ENCODE measurements at places on chromosomes 6 and 20.

DNA sequence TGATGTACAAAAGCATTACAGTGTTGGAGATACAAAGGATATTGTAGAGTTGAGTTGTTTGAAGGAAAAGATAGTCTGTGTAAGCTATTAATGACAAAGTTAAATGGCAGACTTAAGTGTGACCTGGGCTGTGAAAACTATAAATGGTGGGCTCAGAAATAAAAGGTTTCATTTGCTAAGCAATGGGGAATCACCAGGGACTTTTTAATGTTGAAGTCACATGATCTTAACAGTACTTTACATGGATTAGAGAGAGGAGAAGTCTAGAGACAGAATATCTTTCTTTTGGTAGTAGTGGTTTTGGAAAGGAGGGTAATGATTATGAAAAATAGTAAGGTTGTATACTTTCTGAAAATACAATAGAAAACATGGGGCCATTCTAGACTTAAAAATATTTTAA lies 67.1 kb downstream of the SCAF8 start:
- DNase-seq: no peak

DNA sequence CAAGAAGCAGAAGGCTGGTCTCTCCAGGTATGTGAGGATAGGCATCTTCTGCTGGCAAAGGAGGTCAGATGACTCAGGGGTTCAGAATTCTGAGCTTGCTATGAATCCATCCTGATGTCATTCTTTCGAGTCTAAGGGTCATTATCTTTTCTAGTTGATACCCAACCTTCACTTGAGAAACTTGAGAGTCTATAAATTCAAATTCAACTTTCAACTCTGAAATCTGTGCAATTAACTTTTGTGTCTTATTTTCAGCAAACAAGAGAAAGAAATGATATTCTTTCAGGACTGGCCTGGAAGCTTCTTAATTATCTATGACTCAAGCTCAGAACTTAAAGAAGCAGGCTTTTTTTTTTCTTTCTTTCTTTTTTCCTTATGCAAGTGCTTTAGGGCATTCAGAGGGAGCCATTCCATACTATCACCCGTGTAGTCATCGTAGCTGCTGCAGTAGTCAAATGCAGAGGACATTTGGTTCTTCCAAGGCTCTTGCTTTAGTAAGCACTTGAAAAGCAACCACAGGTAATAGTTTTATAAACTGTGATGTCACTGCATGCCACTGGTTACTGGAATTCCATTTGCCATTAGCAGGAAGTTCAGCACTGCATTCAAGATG lies 93.0 kb downstream of the ADTRP start:
- no peak for DNase-seq

DNA sequence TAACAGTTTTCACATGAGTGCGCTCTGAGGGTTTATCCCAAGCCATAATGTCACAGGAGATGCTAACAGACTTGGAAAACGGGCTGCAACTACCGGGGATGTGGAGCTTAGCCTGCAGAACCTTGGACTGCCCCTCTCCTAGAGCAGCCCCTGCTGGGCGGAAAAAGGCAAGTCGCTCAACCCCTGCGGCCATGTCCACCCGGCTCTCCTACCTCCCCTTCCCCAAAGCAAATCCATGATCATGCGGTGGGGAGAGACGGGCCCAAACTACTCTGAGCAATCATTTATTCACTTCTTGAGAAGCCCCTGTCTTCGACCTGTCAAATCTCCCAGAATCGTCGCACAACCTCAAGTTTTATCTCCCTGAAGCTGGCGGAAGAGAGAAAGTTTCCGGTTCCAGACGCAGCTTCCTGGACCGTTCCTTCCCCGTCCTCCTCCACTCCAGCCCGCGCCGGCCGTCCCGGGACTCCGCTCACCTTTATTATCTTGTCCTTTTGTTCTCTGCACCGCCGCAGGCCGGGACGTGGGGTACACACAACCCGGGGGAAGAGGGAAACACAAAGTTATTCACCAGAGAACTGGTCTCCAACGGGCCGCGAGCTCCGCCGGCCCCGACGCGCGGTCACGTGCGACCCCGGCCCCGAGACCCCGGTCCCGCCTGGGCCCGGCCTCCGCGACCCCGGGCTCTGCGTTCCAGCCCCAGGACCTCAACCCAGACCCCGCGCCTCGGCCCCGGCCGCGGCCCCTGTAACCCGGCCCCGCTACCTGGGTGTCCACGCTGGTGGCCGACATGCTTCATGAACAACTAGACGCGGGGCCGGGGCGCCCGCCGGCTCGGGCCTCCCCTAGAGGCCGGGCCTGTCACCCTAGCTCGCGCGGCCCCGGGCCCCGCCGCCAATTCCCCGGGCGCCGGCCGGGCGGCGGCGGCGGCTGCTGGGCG lies 560 bp downstream of the YTHDF1 start:
- no peak for DNase-seq

DNA sequence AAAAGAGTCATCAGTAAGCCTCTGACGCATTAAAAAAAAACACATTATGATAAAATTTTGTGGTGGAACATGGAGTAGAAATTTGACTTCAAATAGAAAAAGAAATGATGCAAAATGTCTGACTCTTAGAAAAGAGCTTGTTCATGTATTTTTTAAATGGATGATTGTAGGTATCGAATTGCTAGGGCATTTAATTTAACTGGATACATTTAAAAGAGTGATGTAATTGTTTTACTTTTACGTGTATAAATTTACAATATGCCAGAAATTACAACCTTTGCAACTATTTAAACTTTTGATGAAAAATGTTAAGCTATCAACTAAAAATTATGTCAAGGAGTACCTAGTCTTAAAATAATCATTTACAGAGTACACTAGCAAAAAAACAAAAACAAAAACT lies 4.5 kb upstream of the SDC4 start:
- no peak for DNase-seq

DNA sequence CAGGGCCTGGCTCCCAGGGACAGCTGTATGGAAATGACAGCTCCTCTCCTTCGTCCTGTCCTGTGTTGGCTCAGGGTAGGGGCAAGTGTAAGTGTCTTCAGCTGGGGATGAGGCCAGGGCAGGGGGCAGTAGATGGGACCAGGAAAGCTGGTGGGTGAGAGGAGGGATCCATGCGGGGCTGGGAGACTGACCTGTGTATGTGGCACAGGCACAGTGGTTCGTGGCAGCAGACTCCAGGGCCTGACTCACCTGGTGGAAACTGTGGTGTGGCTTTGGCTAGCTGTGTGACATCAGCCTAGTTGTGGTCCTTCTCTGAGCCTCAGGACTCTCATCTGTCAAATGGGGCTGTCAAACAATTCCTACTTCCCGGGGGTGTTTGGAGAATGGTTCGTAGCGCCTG lies 13.7 kb upstream of the SCRT2 start:
- DNase-seq: no peak

DNA sequence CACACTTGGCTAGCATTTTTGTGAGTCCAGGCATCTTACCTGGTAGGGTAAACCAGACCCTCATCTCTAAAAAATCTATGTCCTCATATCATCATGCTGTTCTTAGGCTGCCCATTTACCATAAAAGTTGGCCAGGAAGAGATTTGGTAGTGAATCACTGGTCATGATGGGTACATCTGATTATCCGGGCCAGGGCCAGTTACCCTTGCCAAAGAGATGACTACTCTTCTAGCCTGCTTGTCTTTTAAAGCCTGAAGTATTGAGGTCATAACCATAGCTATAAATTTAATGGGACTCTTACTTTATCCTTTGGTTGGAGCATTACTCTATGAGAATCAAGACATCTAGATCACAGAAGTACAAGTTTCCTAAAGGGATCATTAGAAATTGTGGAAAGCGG lies 276.8 kb downstream of the TENT5A start:
- no peak for DNase-seq

DNA sequence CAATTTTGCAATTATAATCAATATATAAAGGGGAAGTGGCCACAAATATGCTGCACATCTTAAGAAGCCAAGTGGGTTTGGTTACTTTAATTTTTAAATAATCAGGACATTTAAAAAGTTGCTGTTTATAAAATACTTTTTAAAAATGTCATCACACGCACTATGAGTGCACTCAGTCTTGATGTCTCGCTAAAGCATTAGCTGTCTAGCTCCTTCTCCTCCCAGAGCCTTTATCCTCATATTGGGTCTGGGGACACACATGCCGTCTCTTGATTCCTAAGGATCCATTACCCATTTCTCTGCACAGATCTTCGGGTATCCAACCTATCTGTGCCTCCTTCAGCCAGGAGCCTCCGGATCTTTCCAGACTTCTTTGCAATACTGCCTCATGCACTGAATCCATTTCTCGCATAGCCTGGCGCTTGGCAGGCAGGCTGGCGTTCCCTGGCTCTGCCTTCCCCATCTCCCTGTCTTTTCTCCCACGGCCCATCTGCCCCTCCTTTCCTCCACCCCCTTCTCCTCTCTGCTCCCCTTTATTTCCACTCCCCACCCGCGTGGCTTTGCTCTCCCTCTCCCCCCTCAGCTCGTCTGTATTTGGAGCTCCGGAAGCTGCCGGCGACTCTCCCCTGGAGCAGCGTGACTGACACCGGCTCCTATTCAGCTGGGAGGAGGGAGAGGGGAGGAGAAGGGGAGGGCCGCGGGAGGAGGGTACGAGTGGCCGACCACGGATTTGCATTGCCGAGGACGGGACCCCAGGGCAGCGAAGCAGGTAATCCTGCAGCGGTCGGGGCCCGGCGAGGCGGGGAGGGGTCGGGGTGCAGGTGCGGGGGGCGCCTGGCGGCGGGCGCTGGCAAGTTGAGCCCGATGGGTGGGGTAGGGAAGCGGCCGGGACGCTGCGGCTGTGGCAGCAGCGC lies at the start of gene CAP2:
TSS of gene CAP2 (plus strand) at position 618 of the 914 bp plus-strand sequence. CDS start 27,961 bp downstream, outside the sequence.
- DNase-seq: no peak

DNA sequence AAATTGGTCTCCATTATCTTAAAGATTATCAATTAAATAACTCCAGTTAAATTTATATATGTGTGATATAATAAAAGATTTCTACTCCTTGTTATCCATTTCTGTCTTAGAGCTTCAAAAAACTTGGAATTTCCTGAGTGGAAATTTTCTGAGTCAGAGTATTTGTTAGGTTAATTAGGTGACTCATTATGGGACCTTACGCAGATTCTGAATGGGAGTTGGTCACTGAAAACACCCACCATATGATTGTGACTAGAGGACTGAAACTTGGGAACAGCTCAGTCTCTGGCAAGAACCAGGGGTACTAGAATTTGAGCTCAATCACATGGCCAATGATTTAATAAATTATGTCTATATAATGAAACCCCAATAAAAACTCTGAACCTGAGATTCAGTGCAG lies 125.4 kb upstream of the HMGCLL1 start:
- no peak for DNase-seq

DNA sequence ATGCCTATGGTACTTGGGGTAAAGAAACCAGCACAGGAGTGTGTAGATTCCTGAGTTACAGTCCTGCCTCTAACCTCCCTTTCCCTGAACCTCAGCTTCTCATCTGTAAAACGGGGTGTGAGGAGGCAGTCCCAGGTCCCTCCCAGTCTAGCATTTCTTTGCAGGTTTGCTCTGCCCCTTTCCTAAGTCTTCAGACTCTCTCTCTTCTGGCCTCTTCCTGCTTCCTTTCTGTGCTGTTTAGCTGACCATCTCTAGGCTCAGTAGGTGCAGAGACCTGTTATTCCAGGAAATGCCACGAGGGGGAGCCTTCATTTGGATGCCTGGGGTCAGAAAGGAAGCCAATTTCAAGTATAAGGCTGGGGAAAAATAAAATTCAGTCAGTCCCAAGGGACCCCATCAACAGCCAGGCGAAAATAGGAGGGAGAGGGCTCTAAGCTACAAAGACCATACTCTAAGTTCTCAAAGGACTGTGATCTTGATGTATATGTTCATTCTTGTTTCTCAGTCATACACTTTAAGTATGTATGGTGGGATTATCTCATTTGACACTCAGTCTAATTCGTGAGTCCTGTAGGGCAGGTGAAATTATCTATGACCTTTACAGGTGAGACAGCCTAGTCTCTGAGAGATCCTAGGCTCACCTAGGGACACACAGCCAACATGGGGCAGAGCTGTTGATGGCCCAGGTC lies 89.1 kb downstream of the NCR2 start:
- DNase-seq: peak; percentile 68

DNA sequence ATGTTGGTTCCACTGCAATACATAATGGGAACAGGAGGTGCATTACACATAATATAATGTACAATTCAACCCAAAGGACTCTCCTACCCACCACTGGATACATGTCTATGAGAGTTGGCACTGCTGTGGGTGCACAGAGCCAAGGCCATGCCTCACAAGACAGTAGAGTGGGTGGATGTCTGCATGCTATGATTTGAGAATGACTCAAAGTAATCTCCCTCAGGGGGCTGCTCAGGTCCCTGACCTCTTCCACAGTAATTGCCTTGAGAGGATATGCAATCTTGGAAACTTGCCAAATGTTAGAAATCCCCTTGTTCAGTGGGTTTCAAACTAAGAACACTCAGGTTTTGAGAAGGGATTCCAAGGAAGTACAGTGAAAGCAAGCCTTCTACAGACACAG lies 79.0 kb downstream of the ANKEF1 start:
- no peak for DNase-seq

GRCh38 chr6:163457637-163458561 lies 43.4 kb downstream of the QKI start:
- no peak for DNase-seq

DNA sequence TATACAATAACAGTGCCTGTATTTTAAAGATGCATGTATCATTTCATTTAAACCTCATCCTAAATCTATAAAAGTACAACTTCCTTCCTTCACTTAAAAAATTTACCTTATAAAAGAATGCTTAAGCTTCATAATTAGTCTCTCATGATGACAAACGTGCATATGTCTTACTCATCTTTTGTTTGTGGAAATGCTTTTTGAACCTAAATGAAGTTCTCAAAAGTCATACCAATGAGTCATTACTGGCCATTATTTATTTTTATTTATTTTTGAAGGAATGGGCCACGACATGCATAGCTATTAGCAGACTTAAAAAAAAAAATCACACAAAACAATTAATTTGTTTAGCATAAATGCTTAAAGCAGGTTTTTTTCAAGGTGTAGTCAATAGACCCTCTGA lies 3.7 kb downstream of the TFB1M start:
- no peak for DNase-seq

GRCh38 chr20:31835554-31835953 lies 9.8 kb downstream of the FOXS1 start:
- DNase-seq: no peak

DNA sequence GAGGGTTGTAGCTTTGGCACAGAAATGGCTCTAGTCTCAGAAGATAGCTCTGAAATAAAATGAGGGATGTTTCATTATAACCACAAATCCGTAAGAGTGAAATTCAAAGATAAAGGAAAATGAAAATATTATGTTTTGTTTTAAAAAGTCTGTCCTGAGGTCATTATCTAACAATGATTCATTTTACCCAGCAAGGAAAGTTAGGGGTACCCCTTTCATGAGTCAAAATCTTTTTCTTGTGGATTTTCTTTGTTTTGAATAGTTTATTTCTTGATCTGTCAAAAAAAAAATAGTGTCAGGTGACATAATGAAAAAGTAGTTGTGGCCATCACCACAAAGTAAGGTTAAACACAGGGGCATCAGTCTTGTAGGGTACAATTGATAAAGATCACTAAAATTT lies 59.7 kb upstream of the MYB start:
- no peak for DNase-seq

GRCh38 chr20:60272790-60273189 lies 314.6 kb downstream of the CDH26 start:
- no peak for DNase-seq

DNA sequence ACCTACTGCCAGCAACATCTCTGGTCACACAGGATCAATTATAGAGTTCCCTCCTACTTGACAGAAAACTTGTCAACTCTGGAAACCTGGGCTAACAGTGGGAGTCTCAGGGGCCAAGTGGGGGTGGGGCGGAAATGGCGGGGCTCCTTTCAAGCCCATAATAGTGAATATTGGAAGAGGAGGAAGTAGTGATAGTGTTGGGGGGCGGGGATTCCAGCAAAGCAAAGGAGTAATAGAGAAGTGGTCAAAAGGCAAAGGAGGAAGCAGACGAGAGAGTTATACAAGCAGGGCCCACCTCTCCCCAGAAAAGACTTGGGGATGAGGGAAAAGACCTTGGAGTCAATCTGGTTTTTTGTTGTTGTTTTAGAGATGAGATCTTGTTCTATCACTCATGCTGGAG lies 2.1 kb downstream of the DEF6 start:
- DNase-seq: peak; percentile 6

All from effector CD8-positive, alpha-beta T cell (primary cell).